ENCODE measurements at places on chromosomes 16 and 17.
A peak's percentile ranks its signal among the peaks of the same experiment; 100 is the strongest.

- DNase-seq, result no peak
Observed at GRCh38 chr17:181245-182049, at the start of gene DOC2B. DOC2B (minus strand) TSS chr17:181650; CDS start chr17:181479, 171 bp downstream.

DNA sequence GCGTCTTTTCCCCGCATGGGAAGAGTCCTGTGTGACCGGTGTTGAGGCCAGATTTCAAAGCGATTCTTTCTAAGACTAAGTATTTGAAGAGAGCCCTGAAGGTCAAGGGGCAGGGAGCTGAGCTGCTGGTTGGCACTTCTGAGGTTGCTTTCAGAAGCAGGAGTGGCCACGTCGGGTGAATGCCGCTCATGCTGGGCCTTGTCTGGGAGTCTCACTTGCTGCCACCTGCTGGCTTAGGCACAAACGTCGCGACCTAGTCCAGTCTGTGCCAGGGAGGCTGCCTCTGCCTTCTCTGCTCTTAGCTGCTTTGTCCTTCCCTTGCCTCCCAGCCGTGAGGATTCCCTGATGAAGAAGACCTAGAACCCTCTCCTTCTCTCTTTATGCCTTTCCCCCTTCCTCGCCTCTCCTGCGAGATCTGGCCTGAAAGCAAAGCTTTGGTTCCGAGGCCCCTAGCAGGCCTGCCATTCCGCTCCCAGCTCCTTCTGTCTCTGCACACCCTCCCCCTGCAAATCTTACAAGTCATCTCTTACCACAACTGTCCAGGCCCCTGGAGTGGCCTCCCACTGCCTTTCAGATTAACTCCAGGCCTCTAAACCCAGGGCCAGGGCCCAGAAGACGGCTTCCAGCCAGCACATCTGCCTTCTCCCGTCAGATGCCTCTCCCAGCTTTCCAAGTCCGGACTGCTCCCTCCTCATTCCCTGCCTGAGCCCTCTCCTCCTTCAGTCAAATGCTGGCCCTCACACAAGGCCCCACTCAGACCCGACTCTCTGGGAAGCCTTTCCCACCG, 11.4 kb downstream of the CTNS start:
- no peak for DNase-seq

DNA sequence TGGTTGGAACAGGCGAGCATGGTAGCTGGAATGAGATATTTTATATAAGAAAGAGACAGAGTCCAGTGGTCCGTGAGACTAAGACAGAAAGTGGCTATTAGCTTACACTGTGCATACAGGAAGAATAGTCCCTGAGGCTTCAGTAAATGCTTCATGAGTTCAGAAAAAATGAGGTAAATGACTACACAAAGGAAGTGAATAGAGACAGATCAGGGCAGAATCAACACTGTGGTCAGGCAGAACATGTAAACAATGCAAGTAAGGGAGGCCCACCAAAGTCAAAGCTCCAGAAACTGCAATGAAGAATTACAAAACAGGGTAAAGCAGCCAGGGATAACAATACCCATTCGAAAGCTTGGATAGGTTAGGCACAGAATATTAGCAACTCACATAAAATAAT, 4.8 kb downstream of the ABCA10 start:
- DNase-seq, result no peak

DNA sequence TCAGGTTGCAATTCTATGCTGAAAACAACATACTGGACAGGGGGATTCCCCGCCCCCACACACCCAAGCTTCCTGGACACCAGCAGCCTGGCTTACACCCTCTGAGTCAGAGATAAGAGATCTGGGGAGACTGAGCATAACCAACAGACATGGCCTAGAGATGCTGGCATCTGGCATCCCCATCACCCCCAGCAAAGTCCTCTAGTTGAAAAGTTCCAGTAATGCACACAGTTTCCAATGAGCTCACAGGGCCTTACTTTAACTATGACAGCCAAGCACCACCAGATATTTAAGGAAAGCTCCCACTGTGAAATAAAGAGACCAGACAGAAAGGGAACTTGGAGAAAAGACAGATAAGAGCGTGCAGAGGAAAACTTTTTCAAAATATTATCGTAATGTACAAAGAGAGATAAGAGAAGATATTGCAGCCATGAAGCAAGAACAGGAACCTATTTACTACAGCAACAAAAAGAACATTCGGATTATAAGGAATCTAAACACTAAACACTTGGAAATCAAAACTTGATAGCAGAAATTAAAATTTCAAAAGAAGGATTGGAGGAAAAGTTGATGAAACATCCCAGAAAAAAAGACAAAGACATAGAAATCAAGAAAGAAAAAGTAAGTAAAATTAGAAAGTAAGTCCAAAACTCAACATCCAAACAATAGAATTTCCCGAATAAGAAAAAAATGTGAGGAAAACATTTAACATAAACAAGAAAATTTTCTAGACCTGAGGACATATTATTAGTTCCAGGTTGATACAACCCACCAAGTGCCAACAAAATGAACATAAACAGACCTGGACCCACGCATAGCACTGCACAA, 17.2 kb upstream of the ALOX15 start:
- peak; percentile 66 for DNase-seq

GRCh38 chr17:28992625-28993600, 12.9 kb downstream of the SEZ6 start:
- no peak for DNase-seq

- no peak for DNase-seq
Observed at GRCh38 chr16:24854607-24855171, 8.9 kb downstream of the SLC5A11 start.

DNA sequence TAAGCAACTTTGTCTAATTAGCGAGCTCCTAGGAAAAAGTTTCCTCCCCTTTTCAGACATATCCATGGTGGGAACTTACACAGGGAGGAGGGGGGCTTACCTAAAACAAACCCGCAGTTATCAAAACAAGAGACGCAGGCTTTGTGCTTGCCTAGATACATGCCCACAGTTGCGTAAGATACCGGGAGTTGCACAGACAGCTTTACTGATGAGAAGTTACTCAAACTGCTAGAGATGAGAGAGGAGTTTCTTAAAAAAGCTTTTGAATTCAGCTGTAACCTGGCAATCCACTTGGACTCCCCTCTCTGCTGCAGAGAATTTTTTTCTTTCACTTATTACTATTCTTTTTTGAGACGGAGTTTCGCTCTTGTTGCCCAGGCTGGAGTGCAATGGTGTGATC, 6.8 kb upstream of the ZP2 start:
- no peak for DNase-seq

GRCh38 chr16:88379694-88380040, 3.1 kb upstream of the ZNF469 start:
- no peak for DNase-seq

GRCh38 chr17:4333041-4333440, 33.4 kb downstream of the UBE2G1 start:
- no peak for DNase-seq

DNA sequence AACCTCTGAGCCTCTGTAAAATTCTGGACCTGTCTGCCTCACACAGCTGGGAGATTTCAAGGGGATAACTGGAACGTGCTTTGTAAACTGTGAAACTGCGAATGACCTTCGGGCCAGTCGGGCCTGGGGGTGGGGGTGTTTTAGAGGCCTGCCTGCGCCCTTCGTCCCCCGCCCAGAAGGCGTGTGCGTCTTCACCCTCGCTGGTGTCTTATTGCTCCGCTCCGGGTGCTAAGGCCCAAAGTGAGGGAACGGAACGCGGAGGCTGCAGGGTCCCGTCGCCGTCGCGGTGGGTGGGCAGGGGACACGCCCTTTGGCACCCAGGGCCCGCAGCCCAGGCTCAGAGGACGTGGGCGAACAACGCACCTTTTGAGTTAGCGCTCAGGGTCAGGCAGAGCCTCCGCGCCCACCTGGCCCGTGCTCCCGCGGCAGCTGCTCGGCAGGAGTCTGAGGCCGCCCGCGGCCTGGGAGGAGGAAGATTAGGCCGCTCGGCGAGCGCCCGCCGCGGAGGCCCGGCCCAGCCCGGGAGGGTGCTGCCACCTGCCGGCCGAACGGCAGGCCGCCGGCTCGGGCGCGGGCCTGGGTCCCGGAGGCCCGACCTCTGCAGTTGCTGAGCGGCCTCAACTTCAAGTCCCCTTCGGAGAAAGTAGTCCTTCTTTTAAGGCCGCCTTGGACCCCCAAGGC, 29.7 kb downstream of the DCAKD start:
- peak; percentile 38 for DNase-seq

DNA sequence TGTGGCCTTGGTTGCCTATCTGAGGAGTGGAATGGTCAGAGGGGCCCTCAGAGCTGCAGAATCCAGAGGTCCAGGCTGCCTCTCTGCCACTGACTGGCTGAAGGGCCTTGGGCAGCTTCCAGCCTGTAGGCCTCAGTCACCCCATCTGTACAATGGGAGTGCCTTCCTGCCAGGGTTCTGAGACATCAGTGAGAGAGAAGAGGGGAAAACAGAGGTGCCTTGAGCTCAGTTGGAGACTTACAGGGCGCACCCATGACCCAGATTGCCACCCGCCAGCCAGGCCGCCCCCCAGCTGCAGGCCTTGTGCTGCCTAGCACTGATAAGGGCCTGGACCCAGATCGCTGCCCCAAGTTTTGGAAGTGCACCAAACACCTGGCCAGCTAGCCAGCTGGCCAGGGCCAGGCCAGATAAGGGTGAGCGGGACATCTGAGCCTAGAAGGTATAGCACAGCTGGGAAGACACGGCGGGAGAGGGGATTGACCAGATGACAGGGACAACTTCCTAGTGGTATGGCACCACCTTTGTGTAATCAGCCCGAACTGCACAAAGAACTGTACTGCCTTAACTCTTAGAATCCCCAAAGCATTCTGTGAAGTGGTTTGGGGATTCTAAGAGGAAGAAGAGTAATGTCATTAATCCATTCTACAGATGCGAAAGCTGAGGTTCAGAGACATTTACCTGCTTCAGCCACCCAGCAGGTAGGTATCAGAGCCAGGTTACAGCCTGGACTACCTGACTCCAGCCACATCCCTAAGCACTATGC, 1.4 kb downstream of the SLC4A1 start:
- DNase-seq, result no peak

GRCh38 chr16:29760567-29761279, 14.9 kb upstream of the C16orf54 start:
- DNase-seq, result no peak

GRCh38 chr16:84247844-84248243, 8.0 kb upstream of the KCNG4 start:
- DNase-seq, result no peak

- DNase-seq, result peak; percentile 39
Observed at GRCh38 chr16:84925092-84925772, 86.1 kb downstream of the ZDHHC7 start.

Measured in stimulated activated CD8-positive, alpha-beta memory T cell treated with anti-CD3 and anti-CD28 coated beads, Interleukin-15, amount 100 ng/mL, for 48 hours (primary cell).